NCI-H1048 (cell line): ENCODE measurements at places on chromosomes 5 and 9.

- DNase-seq, result no peak
Observed at GRCh38 chr9:38689678-38690077, 30.3 kb downstream of the FAM240B start.

GRCh38 chr5:77306531-77306930 is 96.1 kb downstream of the PDE8B start:
- no peak for DNase-seq

GRCh38 chr5:78776637-78777036 is 128.1 kb upstream of the LHFPL2 start:
- DNase-seq, result no peak

DNA sequence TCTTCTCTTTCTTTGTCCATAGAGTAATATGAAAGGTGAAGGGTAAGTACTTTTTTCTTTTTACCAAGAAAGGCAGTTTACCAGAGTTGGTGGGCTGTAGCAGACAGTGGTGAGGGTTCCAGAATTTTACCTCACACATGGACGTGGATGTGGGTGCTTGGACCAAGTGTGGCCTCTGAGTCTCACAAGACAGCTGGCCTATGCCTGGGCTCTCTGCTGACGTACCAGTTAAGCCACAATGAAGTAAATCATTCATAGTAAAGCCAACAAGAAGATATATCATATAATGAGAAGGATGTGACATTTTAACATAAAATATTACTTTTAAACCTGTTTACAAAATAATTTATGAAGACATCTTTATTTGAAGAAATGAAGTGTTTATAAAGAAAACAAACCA is 106.0 kb downstream of the PRKACG start:
- DNase-seq, result no peak

GRCh38 chr9:28025186-28025585 is 451.9 kb upstream of the C9orf72 start:
- DNase-seq, result no peak

- DNase-seq, result no peak
Observed at GRCh38 chr9:114785866-114786650, 19.8 kb downstream of the TNFSF15 start.

GRCh38 chr5:173627860-173628392 is 11.5 kb upstream of the BOD1 start:
- no peak for DNase-seq

GRCh38 chr5:173201636-173202265 is 33.3 kb downstream of the NKX2-5 start:
- no peak for DNase-seq

- no peak for DNase-seq
Observed at GRCh38 chr9:124835026-124835557, 18.2 kb upstream of the WDR38 start.

DNA sequence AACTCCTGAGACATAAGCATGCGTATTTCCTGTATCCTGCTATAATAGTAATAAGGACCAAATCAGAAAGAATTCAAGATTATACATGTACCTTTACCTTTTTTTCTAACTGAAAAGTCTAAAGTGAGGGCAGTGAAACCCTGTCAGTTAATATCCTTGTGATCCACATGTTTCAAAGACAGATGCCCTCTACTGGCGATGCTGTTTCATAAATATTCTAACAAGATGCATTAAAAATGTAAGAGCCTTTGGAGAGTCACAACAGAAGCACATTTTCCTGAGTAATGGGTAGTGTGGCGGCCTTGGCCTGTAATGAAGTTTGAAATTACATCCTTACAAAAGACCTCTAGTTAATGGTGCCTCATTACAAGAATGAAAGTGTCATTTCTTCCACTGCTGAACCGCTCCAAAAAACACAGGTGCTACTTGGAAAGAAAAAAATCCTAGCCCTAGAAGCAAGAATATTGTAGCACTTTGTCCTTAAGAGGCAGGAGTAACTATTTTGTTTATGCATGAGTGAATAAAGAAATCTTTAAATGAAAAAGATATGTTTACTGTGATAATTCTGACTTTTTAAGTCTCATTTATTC is 232.6 kb downstream of the EPB41L4A start:
- no peak for DNase-seq

- DNase-seq, result no peak
Observed at GRCh38 chr9:90839183-90839728, 37.6 kb downstream of the SYK start.

- DNase-seq, result no peak
Observed at GRCh38 chr5:157558041-157558595, 17.5 kb downstream of the ADAM19 start.

GRCh38 chr5:154618696-154619095 is 136.5 kb upstream of the LARP1 start:
- DNase-seq, result no peak

- DNase-seq, result no peak
Observed at GRCh38 chr9:135515083-135515951, 5.9 kb upstream of the LCN1 start.

DNA sequence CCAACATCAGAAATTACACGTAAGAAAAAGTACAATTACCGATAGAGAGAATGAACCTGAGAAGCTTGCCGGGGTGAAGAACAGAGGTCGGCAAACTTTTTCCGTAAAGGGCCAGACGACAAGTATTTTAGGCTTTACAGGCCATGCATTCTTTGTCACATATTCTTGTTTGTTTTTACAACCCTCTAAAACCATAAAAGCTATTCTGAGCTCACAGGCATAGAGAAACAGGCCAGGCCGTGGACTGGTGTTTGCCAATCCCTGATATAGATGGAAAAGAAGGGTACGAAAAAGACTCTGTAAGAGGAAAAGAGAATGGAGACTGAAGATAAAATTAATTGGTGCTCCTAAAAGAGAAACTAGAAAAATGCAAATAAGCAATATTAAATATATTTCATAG is 15.4 kb downstream of the SFXN1 start:
- no peak for DNase-seq

DNA sequence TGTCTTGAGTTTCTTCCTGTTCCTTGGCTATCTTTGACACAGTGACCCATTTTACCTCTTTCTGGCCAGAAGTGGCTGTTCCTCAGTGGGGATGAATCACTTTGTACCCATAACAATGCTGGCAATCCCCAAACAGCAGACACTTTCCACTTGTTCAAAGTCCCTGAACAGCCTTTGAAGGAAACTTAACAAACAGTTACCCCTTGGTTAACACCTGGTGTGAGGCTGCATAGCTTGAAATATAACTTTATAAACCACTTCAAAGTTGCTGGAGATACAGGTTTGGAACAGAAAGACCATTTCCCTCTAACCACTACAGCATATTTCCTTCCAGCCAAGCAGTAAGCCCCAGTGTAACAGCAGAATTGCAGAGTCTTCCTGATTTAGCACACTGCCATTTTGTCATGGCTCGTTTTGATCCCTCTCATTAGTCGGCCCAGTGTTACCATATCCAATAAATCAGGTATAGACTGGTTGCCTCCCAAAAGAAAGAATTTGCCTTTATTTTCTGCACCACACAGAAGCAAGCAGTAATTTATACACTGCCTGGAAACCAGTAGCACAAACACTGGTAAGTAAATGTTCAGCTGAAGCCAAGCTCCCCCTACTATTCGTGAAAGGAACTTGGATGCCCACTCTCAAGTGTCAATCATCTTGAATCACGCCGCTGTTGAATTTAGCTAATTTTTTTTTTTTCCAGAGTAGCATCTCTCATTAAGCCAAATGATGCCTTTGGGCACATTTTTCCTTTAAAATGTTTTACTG is 225.9 kb downstream of the PIK3R1 start:
- DNase-seq, result no peak

GRCh38 chr5:132797651-132798050 is 15.5 kb upstream of the SOWAHA start:
- DNase-seq, result no peak

DNA sequence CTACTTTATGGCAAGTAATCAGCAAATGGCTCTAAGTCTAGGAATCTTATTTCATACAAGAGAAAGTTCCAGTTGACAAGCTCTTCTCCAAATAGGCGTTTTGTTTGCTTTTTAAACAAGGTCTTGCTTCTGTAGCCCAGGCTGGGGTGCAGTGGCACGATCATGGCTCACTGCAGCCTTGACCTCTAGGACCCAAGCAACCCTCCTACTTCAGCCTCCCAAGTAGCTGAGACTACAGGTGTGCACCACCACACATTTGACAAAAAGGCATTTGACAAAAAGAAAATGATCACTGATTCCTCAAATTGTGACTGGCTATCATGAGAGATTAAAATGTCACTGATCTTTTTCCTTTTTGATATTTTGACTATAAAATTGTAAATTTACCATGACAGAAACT is 31.8 kb downstream of the NR6A1 start:
- DNase-seq, result no peak

- DNase-seq, result no peak
Observed at GRCh38 chr9:95852059-95853032, 23.1 kb upstream of the ERCC6L2 start.

GRCh38 chr5:158563760-158564390 is 535.8 kb downstream of the EBF1 start:
- peak; percentile 5 for DNase-seq
